ENCODE measurements at places on chromosomes 5 and 9.

GRCh38 chr9:114258866-114259797 is 63.8 kb upstream of the ORM1 start:
- DNase-seq, result no peak

GRCh38 chr5:132378580-132378979 is 9.1 kb downstream of the SLC22A5 start:
- no peak for DNase-seq

GRCh38 chr5:124920909-124921666 is 174.6 kb upstream of the ZNF608 start:
- no peak for DNase-seq

- no peak for DNase-seq
Measured at GRCh38 chr9:129676975-129677374, 11.5 kb downstream of the PRRX2 start.

- no peak for DNase-seq
Measured at GRCh38 chr5:145943674-145944121, 7.3 kb downstream of the SH3RF2 start.

GRCh38 chr5:172830876-172831662 is 3.0 kb upstream of the ERGIC1 start:
- DNase-seq, result no peak

DNA sequence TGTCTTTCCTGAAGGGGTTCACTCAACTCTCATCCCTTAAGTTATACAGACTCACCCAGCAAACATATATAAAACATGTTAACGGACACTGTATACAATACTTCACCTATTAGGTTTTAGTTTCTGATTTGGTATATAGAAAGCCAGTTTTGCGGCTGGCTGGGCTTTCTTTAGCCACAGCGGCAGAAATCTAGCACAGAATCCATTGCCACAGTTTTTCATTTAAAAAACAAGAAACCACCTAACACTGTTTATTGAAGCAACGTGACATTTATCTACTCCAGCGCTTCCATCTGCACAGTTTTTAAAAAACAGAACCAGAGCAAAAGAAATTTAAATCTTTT is 67.3 kb downstream of the SNX30 start:
- no peak for DNase-seq

- DNase-seq, result no peak
Measured at GRCh38 chr5:115271295-115272050, 8.8 kb upstream of the PGGT1B start.

DNA sequence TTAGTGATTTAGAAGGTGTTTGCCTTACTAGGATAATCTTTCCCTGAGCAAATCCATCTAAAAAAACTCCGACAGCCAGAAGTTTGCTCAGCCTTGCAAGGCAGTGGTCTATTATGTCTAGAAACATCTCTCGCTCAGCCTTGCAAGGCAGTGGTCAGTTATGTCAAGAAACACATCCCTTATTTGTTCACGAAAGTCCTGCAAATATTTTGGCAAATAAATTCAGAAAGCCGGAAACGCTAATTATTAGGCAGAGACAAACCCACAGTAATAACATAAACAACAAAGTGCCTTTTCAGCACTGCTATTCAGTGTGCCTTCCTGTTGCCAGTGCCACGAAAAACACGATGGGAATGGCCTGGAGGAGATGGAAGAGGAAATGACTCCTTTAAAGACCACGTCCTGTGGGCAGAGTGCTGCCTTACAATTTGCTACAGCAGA is 184.5 kb downstream of the GNAQ start:
- DNase-seq, result no peak

GRCh38 chr5:36870399-36871040 is 6.0 kb upstream of the NIPBL start:
- DNase-seq, result no peak

DNA sequence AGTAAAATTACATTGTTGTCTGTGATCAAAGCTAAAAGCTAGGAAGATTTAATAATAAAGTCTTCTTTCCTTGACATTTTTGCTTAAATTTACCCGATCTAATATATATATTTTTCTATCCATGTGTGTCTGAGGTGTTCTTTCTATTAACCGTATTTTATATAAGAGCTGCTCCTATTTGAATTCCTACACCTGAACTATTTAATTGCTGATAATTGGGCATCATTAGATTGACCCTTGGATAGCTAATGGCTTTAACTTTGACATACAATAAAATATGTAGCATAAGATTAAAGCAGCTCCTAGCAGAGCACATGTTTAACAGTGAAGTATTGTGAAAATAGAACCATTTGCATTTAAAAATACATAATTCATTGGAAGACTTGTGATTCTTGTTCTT is 792.7 kb downstream of the MAT2B start:
- no peak for DNase-seq

DNA sequence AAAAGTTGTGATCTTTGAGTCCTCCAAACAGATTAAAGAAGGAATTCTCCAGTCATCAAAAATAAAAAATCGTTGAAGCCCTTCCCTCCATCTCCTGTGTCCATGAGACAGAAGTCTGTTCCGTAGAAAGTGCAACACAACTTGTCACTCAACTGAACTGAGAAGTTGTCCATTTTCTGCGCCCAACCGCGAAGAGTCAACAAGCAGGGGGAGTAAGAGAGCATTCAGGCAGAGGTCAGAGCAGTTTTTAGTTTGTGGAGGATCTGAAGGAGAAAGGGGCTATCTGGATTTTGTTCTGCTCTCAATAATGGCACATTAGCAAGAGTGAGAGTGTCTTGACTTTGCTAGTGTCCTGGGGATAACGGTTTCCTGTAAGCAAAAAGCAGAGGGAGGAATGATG is 303.9 kb downstream of the ICE1 start:
- no peak for DNase-seq

GRCh38 chr9:126419475-126419874 is 92.8 kb downstream of the MVB12B start:
- DNase-seq, result no peak

DNA sequence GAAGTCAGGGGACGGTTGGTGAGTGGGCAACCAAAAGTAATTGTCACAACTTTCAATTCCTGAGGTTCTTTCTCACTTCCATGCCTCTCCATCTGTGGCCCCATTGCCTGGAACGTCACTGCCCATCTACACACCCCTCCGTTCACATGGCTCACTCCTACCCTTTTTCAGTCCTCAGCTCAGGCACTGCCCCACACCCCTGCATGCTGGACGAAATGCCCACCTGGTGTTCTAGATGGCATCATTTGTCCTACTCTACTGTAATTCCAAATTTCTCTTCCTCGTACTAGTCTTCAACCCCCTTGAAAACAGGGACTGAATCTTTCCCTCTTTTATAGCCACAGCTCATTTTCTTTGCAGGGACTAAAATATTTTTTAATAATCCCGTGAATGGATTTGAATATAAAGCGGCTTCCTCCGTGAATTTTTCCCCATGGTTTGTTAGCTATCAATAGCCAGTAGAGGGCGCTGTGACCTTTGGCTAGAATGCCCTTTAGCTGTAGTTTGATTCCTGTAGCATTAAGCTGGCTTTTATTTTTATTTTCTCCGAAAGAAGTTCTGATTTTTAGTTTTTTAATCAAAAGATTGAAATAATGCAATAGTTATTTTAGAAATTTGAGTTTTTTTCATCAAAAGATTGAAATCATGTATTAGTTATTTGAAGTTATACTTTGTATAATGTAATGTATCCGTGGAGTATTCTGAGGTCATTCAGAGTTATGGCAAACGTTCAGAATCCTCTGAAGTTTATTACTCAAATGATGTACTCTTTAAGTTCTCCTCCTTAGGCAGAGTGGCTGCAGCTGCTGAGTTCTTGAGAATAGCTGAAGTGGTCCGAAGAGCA is 232.1 kb downstream of the SH3GL2 start:
- peak; percentile 2 for DNase-seq

- no peak for DNase-seq
Measured at GRCh38 chr5:142576804-142577203, 109.1 kb downstream of the FGF1 start.

- DNase-seq, result no peak
Measured at GRCh38 chr9:99181621-99182020, 40.1 kb downstream of the ALG2 start.

DNA sequence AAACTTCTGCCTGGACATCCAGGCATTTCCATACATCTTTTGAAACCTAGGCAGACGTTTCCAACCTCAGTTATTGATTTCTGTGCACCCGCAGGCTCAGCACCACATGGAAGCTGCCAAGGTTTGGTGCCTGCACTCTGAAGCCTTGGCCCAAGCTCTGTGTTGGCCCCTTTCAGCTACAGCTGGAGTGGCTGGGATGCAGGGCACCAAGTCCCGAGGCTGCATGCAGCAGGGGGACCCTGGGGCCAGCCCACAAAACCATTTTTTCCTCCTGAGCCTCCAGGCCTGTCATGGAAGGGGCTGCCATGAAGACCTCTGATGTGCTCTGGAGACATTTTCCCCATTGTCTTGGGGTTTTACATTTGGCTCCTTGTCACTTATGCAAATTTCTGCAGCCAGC is 49.9 kb downstream of the NFX1 start:
- no peak for DNase-seq

GRCh38 chr5:95057615-95058014 is 227.3 kb downstream of the MCTP1 start:
- no peak for DNase-seq

- peak; percentile 98 for DNase-seq
Measured at GRCh38 chr5:68433923-68434879, 218.6 kb downstream of the PIK3R1 start.

GRCh38 chr9:91814753-91815152 is 135.3 kb downstream of the ROR2 start:
- no peak for DNase-seq

- no peak for DNase-seq
Measured at GRCh38 chr5:76688212-76688611, 27.7 kb upstream of the F2R start.

GRCh38 chr5:119527351-119527750 is 75.1 kb downstream of the HSD17B4 start:
- no peak for DNase-seq

GRCh38 chr9:114480746-114481435 is 24.4 kb downstream of the WHRN start:
- DNase-seq, result no peak

DNA sequence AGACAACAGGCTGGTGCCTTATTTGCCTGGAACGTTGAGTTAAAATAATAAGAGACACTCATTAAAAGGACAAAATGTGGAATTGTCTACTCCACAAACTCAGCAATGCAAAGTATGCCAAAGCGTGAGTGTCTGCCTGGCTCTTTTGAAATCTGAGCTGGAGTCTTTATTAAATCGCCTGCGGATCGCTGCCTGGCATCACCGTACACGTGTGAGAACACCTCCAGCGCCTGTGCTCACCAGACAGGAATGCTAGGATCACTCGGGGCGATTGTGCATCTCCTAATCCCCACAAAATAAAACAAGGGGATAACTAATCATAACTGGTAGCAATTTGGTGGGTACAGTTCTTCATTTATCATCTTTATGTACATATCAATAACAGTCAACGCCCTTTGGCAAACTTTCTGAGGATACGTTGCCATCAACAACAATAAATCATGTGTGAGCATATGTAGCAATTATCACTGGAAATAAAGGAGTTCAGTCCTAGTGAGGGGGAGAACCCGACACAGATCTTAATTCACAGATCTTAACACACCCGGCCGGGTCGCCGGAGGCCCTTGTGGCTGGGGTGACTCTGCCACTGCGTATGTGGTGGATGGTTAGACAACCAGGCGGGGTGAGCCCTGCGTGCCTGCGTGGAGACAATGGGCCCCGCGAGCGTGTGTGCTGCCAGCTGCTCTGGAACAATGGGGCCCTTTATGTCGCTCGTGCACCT is 284.9 kb upstream of the IRX1 start:
- no peak for DNase-seq

DNA sequence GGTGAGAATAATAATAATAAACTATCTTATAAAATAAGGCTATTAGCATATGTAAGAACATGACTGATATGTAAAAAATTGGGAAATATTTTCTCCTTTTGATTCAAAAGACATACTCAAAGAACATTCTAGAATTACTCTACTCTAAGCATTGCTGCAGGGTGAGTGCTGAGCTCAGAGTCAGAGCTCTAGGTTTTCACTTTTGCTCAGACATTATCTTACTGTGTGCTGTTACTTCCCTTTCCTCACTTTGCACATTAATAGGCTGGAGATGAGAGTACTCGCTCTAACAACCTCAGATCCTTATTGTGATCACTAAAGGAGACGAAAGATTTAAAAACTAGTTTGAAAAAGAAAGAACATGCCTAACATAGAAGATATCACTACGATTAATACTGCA is 99.4 kb upstream of the C9orf72 start:
- no peak for DNase-seq

DNA sequence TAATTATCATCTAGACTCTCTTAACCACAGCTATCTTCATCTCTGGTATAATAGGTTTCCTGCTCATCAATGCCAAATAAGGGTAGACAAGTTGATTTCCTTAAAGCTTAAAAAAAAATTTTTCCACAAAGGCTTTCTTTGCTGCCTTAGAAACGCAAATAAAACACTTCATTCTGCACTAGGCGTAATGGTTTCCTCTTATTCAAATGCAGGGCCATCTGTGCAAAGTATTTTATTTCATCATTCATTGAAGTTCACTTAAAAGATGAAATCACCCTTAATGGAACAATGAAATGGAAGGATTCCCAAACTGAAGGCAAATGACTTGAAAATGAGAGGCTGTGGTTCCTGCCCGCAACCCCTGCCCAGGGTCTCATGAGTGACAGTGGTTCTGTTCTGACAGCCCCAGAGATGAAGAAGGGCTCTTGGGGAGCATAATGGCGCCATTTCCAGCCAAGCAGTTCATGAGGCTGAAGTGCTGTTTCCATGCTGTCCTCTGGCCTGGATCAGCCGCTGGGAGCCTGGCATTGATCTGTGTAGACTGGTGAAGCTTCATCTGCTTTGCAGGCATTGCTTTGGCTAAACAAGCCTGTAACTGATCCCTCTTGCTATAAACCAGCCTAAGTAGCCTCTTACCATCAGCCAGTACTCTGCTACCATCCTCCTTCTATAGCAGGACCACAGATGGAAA is 276.9 kb upstream of the WWC1 start:
- no peak for DNase-seq

GRCh38 chr5:120098902-120099535 is 365.1 kb upstream of the PRR16 start:
- no peak for DNase-seq

- no peak for DNase-seq
Measured at GRCh38 chr9:76475686-76476085, 16.7 kb downstream of the GCNT1 start.

DNA sequence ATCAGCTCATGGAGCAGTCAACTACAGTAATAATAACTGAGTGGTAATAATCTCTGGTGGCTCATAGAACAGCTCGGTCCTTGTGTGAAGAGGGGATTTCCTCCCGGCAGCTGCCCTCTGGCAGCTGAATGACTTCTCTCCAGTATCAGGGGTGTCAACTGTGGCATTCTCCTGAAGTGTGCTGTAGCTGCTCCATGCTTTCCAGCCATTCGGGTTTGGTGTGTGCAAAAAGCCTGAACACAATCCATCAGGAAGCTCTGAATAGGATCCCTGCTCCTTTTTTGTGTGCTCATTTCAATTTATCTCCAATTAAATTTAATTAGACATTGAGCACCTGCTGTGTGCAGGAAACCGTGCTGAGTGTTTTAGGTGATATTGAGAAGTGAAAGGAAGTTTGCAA is 59.8 kb upstream of the BARX1 start:
- no peak for DNase-seq

- DNase-seq, result no peak
Measured at GRCh38 chr5:60457233-60457632, 242.7 kb downstream of the DEPDC1B start.

- no peak for DNase-seq
Measured at GRCh38 chr9:114033397-114034103, 44.5 kb downstream of the AMBP start.

- no peak for DNase-seq
Measured at GRCh38 chr5:142869886-142870285, 99.7 kb downstream of the ARHGAP26 start.

- no peak for DNase-seq
Measured at GRCh38 chr9:83153030-83153429, 90.1 kb upstream of the RASEF start.
